SJSA1 (cell line): ENCODE measurements at places on chromosomes 3 and 15. TPM values are rescaled to one million over a fixed set of nuclear protein-coding genes. Genes with fewer than 3 reads are reported as not detected.

DNA sequence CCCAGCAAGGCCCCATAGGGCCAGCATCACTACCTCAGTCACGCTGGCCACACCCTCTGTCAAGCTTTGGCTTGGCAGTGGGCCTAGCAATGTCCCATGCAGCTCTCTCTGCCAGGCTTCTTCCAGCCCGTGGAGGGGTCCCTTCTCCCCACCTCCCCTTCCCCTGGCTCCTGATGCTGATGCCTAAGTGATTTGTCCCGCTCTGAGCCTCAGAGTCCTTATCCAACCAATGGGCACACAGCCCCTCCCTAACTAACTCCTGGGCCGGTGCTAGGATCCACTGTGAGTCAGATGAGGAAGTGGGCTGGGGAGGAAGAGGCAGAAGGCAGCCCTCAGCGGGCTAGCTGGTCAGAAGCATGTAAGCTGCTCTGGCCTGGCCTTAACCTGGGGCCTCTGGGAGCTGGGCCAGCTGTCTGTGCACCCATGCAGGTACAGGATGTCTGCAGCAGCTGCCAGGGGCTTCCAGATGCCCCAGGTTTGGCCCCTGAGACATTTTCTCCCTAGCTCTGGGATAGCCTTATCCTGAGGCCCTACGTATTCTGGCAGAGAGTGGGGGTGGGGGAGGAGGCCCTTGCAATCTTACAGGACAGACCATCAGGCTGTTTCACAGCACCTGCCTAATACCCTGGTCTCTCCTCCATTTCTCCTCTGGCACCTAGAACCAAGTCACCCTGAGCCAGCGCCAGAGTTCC is 740 bp upstream of the ZBTB47 start:
- peak; percentile 60 for DNase-seq
- peak overlapping the region; percentile 74; the same call in 1 of the 2 replicates for H3K4me3 ChIP-seq
- peaks cover 55% of the 10 kb centered on the region for H3K4me1 ChIP-seq

DNA sequence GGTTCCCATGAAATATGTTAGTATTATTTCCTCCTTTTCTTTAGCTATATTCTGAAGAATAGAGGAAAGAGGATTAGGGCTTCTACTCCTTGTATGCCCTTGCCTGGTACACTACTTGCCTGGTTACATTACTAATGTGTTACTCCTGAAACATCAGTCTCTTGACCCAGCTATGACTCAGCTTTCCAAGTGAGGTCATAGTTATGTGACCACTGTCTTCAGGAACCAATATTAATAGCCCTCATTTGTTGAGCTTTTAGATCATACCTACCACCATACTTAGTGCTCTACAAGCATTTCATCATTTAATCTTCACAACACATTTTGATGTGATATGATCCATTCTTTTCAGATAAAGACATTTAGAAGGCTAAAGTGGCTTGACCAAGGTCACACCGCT is 60.3 kb downstream of the CMSS1 start:
- DNase-seq: peak; percentile 54
- H3K36me3 ChIP-seq: peaks cover 16% of the 10 kb centered on the region
- peak overlapping the region; percentile 98 for H3K27ac ChIP-seq
- no peaks in the 10 kb centered on the region for H3K27me3 ChIP-seq
- H3K4me3 ChIP-seq: no peak overlapping the region

DNA sequence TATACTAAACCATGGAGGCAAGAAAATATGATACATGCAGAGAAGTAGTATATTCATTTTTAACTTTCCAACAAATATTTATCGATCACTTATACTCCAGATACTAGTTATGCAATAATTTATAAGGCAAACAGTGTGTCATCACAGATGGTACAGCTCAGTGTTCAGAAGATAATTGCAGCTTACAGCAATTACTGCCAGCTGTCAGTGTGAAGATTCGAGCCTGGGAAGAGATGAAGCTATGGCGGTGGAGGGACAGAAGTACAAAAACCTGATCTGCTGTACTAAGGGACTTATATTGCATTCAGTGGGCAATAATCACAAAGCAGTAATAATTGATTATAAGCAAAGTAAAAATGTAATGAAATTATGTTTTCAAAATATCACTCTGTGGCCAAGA is 170.6 kb upstream of the EPHA3 start:
- H3K27ac ChIP-seq: no peak overlapping the region
- no peaks in the 10 kb centered on the region for H3K4me1 ChIP-seq
- no peak overlapping the region for H3K4me3 ChIP-seq
- H3K36me3 ChIP-seq: no peaks in the 10 kb centered on the region

- DNase-seq: no peak
- H3K4me3 ChIP-seq: no peak within 1 kb of the TSS
- H3K36me3 ChIP-seq: peaks cover 33% of the 10 kb centered on the region
- H3K4me1 ChIP-seq: peaks cover 48% of the 10 kb centered on the region
- H3K27me3 ChIP-seq: no peaks in the 10 kb centered on the region
- no peak within 1 kb of the TSS for H3K27ac ChIP-seq
Measured at GRCh38 chr15:65044724-65045481, at the start of gene SLC51B. Gene SLC51B (plus strand): TSS chr15:65045387. CDS start chr15:65050005, 4,618 bp downstream.

GRCh38 chr3:176855901-176856486 is 341.3 kb downstream of the TBL1XR1 start:
- H3K27me3 ChIP-seq: no peaks in the 10 kb centered on the region
- no peak overlapping the region for H3K27ac ChIP-seq
- DNase-seq: no peak

DNA sequence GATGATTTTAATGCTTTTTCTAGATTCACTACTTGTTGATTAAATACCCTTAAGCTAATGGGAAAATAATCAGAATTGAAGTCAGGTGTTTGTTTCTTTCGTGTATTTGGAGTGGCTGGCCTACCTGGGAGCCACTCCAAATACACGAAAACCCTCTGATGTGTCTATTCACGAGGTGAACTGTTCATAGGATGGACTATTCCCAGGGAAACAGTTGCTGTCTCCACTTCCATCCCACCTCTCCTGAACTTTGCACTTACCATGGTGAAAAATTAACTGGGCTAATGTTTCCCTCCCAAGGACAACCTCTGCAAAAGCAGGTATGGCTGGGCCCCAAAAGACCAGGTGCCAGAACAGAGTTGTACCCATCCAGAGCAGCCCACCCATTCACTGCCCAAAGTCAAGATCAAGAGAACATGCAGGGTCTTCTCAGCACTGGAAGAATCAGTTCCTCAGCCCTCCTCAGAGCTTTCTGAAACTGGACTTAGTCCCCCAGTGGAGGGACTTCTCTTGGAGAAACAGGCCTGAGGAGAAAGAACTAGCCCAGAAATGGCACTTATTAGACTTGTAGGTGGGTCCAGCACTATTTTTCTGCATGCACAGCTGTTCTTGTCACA is 2.9 kb upstream of the SMAD3 start:
- H3K36me3 ChIP-seq: peaks cover 14% of the 10 kb centered on the region
- H3K4me3 ChIP-seq: no peak overlapping the region
- H3K4me1 ChIP-seq: peaks cover 25% of the 10 kb centered on the region
- no peak for DNase-seq
- no peaks in the 10 kb centered on the region for H3K27me3 ChIP-seq

DNA sequence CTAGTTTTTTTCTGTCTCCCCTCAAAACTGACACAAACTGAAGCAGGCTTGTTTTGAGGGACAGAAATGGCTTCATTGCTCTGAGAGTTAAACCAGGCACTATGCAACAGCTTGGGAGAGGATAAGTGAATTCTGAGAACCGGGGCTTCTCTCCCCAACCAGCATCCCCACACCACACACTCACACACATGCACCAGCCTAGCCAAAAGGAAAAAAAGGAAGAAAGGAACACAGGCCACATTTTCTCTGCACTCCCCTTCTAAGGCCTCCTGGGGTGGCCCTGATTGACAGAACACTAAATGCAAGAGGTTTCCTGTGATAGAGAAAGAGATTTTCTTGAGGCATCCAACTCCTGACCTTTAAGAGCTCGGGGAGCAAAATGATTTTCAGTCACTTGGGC is 177.5 kb downstream of the TLE3 start:
- no peak overlapping the region for H3K27ac ChIP-seq
- H3K36me3 ChIP-seq: no peaks in the 10 kb centered on the region
- H3K27me3 ChIP-seq: no peaks in the 10 kb centered on the region
- H3K4me3 ChIP-seq: no peak overlapping the region
- DNase-seq: no peak

GRCh38 chr15:95919460-95919859 is 411.0 kb upstream of the NR2F2 start:
- no peak overlapping the region for H3K27ac ChIP-seq
- no peaks in the 10 kb centered on the region for H3K36me3 ChIP-seq
- no peaks in the 10 kb centered on the region for H3K27me3 ChIP-seq
- no peak overlapping the region for H3K4me3 ChIP-seq

GRCh38 chr15:77993374-77993911 is 84.1 kb downstream of the TBC1D2B start:
- peak overlapping the region; percentile 82 for H3K27ac ChIP-seq
- H3K4me1 ChIP-seq: peaks cover 23% of the 10 kb centered on the region
- H3K27me3 ChIP-seq: no peaks in the 10 kb centered on the region

DNA sequence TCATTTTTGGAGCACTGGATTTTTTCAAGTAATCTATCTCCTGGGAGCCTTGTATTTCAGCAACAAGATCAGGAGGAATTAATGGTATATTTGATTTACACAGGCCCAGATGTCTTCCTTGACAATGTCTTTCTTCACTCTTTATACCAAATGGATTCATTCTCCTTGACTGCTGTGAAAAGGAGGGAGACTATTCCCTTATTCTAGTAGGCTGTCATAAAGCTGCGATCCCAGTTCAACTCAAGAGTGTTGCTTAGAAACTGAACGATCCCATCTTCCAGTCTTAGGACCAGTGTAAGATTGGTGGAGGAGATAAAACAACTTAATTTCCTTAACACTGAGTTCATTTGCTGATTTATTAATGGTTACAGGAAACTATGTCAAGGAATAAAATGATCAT is 119.4 kb upstream of the ROBO1 start:
- no peaks in the 10 kb centered on the region for H3K27me3 ChIP-seq
- no peak overlapping the region for H3K27ac ChIP-seq
- no peak overlapping the region for H3K4me3 ChIP-seq
- no peaks in the 10 kb centered on the region for H3K36me3 ChIP-seq
- DNase-seq: no peak
- H3K4me1 ChIP-seq: no peaks in the 10 kb centered on the region

DNA sequence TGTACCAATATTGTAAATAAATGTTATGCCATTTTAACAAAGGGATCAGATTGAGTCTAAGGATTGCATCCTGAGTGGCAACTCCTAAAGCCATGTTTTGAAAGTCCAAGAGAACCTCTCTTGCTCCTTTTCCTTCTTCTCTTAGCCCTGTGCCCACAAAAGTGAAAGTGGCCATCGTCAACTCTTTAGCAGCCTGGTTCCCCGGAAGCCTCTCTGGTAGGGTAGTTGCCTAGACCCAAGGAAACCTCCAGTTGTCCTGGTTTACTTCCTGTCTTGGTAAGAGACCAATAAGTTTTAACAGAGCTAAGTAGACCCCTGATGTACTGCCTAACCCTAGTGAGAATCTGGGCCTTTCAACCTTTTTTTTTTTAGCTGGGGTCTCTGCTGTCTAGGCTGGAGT is 10.2 kb upstream of the ITPKA start:
- H3K27me3 ChIP-seq: no peaks in the 10 kb centered on the region
- H3K27ac ChIP-seq: no peak overlapping the region
- H3K36me3 ChIP-seq: peaks cover 41% of the 10 kb centered on the region
- H3K4me1 ChIP-seq: 0 out of 2 replicates have a peak, but pooled peaks cover 3% of the 10 kb centered on the region

GRCh38 chr3:10703875-10704274 is 112.2 kb upstream of the SLC6A11 start:
- no peak overlapping the region for H3K27ac ChIP-seq
- no peaks in the 10 kb centered on the region for H3K4me1 ChIP-seq
- H3K27me3 ChIP-seq: peaks cover 31% of the 10 kb centered on the region
- no peak overlapping the region for H3K4me3 ChIP-seq
- no peaks in the 10 kb centered on the region for H3K36me3 ChIP-seq
- no peak for DNase-seq

- DNase-seq: no peak
- no peaks in the 10 kb centered on the region for H3K27me3 ChIP-seq
- H3K4me3 ChIP-seq: no peak overlapping the region
- no peak overlapping the region for H3K27ac ChIP-seq
Measured at GRCh38 chr15:83766339-83766738, 112.4 kb downstream of the ADAMTSL3 start.

GRCh38 chr15:58309963-58310928 is 121.5 kb upstream of the LIPC start:
- no peak overlapping the region for H3K4me3 ChIP-seq
- H3K36me3 ChIP-seq: no peaks in the 10 kb centered on the region
- peaks cover 22% of the 10 kb centered on the region for H3K4me1 ChIP-seq
- H3K27ac ChIP-seq: no peak overlapping the region

GRCh38 chr3:138332472-138333073 is 2.9 kb upstream of the NME9 start:
- DNase-seq: peak; percentile 46
- no peak overlapping the region for H3K4me3 ChIP-seq
- peaks cover 14% of the 10 kb centered on the region for H3K4me1 ChIP-seq
- H3K27me3 ChIP-seq: no peaks in the 10 kb centered on the region
- no peaks in the 10 kb centered on the region for H3K36me3 ChIP-seq

DNA sequence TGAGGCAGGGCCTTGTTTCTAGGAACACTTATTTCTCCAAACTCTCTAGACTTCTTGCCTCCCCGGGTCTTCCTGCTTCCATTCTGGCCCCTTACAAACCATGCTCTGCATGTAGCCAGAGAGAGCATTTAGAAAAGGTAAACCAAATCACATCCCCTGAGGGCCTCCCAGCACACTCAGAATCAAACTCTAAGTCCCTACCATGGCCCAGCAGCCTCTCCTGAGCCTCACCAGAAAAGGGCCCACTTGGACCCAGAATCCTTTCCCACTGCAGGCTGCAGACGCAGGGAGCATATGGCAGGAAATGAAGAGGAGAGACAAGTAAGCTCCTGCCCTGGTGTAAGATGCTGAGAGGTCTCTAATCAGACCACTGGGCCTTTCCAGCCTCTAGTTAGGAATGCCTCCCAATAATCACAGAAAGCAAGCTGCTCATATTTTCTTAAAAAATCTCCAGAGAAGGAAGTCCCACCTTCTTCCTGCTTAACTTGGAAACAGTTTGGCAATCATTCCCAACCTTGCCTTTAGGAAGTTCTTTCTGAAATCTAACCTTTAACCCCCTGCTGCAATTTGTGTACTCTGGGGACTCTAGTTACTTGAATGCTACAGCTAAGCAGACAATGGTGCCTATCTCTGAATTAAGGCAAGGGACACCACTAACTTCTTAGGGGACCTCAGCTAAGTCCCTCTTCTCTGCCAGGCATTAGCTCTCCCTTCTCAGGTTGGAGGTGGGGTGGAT is 4.2 kb downstream of the AMOTL2 start:
- H3K36me3 ChIP-seq: peaks cover 90% of the 10 kb centered on the region
- no peak overlapping the region for H3K4me3 ChIP-seq
- no peaks in the 10 kb centered on the region for H3K27me3 ChIP-seq
- peak; percentile 24 for DNase-seq
- H3K4me1 ChIP-seq: peaks cover 80% of the 10 kb centered on the region
- peak overlapping the region; percentile 85 for H3K27ac ChIP-seq

Gene NMNAT3
- not detected in 2 replicates for total RNA-seq

Gene CD276
- 81.2 and 148 TPM in 2 replicates for total RNA-seq

Gene ZDHHC19
- not detected in 2 replicates for total RNA-seq

Gene KAT2B
- total RNA-seq: 8.0 and 11.2 TPM in 2 replicates

Gene TKT
- total RNA-seq: 182 and 278 TPM in 2 replicates

Gene SMCO1
- not detected in 2 replicates for total RNA-seq

Gene STRA6
- 0.18 TPM in 1 of 2 replicates, not detected in the other for total RNA-seq

Gene GRK7
- not detected in 2 replicates for total RNA-seq

Gene TRH
- not detected in 2 replicates for total RNA-seq

Gene TM4SF1
- 117 and 140 TPM in 2 replicates for total RNA-seq

Gene CCR2
- not detected in 2 replicates for total RNA-seq

Gene MEGF11
- 0.03 TPM in 1 of 2 replicates, not detected in the other for total RNA-seq

Gene POLQ
- total RNA-seq: 8.0 and 9.1 TPM in 2 replicates

Gene PYGO1
- total RNA-seq: 5.9 and 9.9 TPM in 2 replicates
